GM12891 (cell line): ENCODE measurements at places on chromosomes 6 and 20.

- no peak for DNase-seq
These were observed 35.5 kb upstream of the MAFB start for GRCh38 chr20:40724566-40724965.

- no peak for DNase-seq
These were observed 50.2 kb downstream of the CEP162 start for GRCh38 chr6:84177241-84177640.

DNA sequence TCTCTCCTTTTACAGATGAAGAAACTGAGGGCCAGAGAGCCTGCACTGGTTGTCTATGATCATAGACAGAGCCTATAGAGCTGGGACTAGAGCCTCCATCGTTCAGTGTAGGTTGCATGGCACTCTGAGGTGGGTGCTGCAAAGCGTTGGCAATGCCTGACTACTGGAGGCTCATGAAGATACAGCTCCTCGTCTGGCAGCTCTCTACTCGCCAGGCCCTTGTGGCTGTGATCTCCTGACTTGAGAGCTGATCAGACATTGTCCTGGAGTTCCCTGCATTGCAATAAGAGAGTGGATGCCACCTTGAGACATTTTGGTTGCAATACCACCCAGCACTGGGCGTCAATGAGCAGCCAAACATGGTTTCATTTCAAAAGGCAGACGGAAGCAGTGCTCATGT, 270.1 kb upstream of the ARID1B start:
- no peak for DNase-seq

GRCh38 chr6:156676721-156677120, 100.5 kb upstream of the ARID1B start:
- DNase-seq: no peak

DNA sequence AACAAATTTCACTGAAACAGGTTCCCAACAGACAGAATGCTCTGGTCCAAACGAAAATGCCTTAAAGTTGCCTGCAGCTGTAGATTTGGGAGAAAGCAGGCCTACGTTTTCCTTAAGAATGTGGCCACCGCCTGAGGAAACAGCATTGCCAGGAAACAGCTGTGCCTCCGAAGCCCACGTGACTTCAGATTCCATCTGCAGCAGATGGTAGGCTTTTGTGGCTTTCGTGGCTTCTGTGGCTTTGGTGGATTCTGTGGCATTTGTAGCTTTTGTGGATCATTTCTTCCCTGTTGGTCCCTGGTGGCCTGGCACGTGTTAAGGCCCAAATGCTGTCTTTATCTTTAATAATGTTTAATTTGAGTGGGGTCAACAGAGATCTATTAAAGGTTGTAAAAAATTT, 222.9 kb downstream of the TTLL2 start:
- no peak for DNase-seq

DNA sequence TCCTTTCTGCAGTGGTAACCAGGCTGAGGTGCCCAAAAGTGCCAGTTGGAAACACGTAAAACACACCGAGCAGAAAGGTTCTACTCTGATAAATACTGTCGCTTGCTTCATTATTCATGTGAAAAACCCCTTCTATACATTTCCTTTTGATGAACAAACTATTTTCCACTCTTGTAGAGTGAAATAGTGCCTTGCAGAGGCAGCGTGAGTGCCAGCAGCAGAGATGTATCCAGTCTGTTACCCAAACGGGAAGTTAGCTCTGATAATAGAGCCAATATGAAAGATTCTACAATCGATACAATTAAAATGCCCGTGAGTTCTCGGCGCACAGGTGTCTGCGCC, 1.5 kb downstream of the ZBTB46 start:
- no peak for DNase-seq

DNA sequence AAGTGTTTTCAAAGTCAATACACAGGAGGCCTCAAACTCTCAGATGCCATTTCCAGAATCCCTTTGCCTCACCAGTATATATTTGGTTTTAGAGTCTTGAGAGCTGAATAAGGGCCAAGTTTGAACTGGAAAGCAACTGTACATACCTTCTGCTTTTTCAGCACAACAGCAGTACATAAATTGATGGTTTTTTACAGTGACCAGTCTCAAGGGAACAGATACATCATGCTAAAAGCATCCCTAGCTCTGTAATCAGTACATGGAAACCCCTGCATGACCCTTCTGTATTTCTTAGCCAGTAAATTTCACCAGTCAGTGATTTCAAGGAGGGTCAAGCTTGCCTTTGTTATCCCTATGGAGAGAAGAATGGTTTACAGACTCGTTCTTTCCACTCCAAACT, 40.6 kb upstream of the ECHDC1 start:
- no peak for DNase-seq

DNA sequence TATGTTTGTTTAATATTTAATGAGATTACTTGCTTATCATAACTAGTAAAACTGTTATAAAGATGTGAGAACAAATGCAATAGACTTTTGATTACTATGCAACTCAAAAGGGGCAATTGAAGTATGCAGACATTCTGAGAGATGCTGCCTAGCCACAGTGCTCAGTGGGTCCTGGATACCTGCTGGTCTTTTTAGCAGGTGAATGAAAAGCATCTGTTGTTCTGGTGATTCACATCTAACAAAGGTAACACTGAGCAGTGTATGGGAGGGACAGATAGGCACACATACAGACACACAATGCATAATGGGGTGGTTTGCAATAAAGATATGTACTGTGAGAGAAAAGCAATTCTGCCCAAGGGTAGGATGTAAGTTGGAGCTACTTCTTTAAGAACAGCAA, 46.9 kb downstream of the OGFRL1 start:
- DNase-seq: no peak

DNA sequence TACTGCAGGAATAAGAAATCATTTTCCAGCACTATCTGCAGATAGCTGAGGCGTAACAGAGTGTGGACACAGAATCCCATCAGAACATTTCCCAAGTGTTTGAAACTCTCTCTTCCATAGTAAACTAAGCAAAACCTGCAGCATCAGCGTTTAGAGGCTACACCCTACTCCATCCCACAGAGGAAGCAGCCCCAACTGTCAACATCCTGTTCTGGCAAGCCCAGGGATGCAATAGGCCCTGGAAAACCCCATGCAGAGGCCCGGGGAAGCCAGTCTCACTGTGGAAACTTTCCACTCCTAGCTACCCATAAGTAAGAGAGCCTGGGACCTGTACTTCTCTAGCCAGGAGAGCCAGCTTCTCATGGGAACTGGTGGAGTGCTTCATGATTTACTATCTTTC, 129.4 kb downstream of the LY86 start:
- DNase-seq: no peak

- no peak for DNase-seq
These were observed 149.4 kb downstream of the ELOVL4 start for GRCh38 chr6:79797912-79798311.

DNA sequence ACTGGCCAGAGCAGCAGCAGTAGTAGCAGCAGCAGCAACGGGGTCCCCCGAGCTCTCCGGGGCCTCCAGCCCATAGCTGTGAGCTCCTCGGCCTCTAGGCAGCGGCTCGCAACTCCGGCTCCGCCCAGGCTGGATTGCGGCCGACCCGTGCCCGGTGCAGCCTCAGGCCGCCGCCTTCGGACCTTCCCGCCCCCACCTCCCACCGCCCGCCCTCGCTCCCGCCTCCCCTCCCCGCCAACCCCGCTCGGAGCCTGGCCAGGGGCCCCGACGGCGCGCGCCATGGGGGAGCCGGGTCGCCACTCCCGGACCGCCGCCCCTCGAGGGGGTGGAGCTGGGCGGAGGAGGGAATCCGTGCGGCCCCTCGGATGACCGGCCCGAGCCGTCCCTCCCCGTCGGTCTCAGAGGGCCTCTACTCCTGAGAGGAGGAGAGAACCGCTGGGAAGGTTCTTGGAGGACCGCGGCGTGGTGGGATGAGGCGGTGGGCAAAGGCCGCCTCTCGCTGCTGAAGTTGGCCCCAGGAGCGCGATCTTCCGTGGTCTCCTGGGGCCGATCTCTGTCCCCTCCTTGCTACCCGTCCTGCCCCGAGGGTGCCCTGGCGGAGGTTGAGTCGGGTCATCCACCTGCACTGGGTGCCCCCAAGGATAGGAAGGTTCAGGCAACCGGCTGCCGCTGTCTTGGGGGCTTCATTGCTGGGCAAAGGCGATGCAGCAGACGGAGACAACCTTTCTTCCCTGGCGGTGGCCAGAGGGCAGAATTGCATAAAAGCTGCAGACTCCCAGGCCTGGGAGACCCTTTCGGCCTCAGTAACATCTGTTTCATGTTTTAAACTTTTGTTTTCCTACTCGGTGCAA, at the start of gene ADAM33:
Gene ADAM33 (minus strand): TSS at position 80 of the 851 bp plus-strand sequence. CDS start 6 bp downstream, at position 74.
- DNase-seq: no peak

- no peak for DNase-seq
These were observed 21.7 kb upstream of the RANBP9 start for GRCh38 chr6:13733178-13733887.

- no peak for DNase-seq
These were observed 443.4 kb upstream of the MMS22L start for GRCh38 chr6:97726378-97726777.

DNA sequence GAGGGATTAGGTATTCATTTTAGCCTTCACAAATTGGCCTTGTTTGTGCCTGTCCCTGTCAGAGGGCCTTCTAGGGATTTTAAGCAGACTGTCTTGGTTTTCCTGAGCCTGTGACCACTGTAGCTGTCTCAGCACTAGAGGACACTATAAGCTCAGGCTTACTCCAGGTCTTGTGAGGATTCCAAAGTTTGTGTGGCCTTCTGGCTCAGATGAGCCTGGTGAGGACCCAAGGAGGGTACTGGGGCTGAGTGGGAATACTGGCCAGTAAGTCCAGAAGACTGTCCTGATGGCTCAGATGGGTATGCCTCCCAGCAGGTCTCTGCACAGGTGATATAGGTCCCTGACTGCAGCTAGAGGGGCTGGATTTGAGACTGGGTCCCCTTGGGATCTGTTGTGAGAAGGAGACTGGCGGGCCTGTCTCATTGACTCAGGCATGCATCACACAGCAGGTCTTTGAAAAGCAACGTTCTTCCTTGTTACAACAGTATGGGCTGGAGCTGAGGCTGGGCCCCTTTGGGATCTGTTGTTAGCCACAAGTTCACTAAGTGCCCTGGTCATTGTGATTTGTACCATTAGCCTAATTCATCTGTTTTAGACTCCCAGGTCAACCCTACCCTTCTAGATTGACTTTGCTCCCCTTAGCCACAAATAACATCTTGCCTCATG, 26.3 kb upstream of the TFB1M start:
- no peak for DNase-seq

GRCh38 chr6:8934318-8934717, 499.0 kb upstream of the SLC35B3 start:
- no peak for DNase-seq

DNA sequence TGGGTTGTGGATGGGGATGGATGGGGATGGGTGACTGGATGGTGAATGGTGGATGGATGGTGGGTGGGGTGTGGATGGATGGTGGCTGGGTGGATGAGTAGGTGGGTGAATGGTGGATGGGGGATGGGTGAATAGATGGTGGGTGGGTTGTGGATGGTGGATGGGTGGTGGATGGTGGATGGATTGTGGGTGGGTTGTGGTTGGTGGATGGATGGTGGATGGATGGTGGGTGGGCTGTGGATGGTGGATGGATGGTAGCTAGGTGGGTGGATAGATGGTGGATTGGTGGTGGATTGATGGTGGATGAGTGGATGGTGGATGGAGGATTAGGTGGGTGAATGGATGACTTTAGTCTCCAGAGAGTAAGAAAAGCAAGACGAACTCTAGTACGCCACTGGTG, 57.6 kb downstream of the YTHDF1 start:
- DNase-seq: no peak

DNA sequence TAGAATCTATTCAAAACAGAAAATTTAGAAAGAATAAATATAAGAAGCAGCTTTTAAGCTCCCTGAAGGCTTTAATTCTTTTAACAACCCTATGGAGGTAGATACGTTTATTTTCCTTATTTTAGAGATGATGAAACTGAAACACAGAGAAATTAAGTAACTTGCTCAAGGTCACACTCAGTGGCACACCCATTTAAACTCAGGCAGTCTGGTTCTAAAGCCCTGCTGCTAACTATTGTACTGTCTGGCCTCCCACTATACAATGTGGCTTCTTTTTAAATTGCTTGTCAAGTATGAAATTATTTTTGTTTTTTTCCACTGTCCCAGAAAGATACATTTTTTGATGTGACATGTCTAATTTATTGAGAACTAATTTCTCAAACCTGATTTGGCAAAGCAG, 55.7 kb downstream of the FAM217A start:
- DNase-seq: no peak

DNA sequence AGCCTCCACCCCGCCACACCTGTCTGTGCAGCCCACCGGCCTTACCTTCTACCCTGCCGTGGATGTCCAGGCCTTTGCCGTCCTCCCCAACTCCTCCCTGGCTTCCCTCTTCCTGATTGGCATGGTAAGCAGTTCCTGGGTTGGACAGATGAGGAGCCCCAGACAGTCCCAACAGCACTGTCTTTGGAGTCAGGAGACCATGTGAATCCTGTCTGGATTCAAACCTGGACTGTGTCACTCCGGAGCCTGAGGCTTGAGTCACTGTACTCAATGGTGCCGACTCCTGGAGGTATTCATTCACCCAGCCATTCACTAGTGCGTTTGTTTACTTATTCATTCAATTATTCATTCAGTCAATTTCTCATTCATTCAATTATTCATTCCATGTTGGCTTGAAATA, 20.0 kb upstream of the LBP start:
- no peak for DNase-seq

DNA sequence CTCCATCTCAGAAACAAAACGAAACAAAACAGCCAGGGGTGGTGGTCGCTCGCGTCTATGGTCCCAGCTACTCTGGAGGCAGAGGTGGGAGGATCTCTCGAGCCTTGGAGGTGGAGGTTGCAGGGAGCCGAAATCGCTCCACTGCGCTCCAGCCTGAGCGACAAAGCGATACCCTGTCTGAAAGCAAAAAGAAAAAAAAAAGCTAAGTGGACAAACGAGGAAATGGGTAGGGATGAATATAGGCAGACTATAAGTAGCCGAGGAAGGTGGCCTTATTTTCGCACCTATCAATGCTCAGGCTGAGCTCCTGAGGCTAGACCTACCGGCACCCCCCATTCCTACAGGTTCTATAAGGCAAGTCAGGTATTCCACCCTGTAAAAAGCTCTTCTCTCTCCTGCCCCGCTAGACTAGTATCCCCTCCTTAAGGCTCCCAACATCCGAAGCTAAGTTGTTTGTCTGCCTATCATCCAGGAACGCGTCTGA, 650 bp upstream of the CASP8AP2 start:
- no peak for DNase-seq

GRCh38 chr6:27568226-27568897, 95.5 kb upstream of the ZNF184 start:
- DNase-seq: no peak

- DNase-seq: no peak
These were observed 71.6 kb downstream of the GJA1 start for GRCh38 chr6:121506761-121507754.
